ENCODE measurements at places on chromosomes 1 and 21.

DNA sequence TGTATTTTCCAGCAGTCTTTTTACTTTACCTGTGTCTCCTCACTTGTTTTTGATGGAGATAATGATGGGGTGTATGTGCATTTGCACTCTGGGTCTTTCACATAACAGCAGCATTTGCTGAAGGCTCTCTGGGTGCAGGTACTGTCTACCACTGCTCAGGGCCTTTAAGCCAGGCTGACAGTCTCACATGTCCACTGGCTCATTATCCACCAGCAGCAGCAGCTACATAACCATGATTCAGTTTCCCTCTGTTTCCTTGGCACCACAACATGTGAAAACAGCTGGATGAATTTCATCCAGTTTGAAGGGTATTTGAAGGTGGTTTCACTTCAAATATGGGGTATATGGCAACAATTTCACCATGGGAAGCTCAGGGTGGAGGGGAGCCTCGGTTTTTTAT lies 41.2 kb upstream of the ROR1 start:
- no peak for DNase-seq

GRCh38 chr1:32538887-32539583 lies at the start of gene ZBTB8A:
Gene ZBTB8A, plus strand, starts transcription at chr1:32539427. Its CDS starts 53,505 bp downstream, at chr1:32592932.
- DNase-seq, result peak; percentile 84

DNA sequence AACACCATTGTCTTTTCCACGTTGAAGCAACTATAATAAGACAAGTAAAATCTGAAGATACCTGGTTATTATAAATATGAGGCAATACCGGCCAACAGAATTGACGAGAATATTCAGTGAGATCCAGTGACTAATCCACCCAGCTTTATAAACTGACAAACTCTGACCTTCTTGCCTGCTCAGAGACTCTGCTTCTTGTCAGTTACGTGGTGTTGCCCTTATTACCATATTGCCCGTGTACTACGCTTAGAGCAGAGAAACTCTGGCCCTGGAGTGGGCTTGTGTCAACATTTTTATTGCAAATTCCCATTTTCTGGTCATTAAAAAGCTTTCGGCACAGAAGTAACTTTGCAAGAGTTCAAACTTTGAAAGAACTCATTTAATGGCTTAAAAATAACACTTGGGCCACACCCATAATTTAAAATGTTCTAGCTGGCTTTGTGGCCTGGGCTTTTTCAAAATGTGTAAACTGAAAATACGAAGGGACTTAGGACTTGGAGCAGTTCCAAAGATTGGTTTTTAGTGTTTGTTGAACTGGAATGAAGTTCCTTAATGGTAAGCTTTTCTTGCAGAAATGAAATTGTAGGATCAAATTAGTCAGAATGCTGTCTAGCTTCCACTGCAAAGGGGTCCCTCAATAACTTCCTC lies 266.2 kb downstream of the LMO4 start:
- no peak for DNase-seq

GRCh38 chr1:182163821-182164223 lies 102.3 kb upstream of the ZNF648 start:
- peak; percentile 13 for DNase-seq

DNA sequence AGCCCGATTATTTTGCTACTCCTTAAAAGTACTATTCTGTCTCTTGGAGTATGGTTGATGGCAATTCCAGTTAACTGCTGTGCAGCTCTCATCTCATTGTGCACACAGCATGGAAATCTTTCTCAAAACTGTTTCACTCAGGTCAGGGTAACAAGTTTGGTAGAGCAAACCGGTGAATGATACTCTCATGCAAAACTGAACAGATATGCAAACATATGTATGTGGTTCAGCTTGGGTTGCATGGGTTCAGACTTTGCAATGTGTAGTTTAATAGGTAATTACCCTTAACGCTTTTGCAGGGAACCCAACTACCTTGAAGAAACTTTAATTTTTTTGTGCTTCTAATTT lies 2.2 kb downstream of the GADD45A start:
- no peak for DNase-seq

DNA sequence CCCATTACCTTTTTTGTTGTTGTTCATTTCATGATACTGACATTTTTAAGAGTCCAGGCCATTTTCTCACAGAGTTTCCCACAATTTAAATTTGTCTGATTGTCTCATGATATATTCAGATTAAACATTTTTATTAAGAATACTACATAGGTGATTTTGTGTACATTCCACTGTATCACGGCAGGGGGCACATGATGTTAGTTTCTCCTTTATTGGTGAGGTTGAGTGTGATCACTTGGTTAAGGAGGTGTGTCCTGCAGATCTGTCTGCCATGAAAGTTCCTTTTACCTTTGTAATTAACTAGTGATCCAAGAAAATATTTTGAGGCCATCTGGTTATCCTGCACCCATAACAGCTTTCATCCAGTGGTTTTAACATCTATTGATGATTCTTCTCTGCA lies 11.8 kb downstream of the RTCA start:
- no peak for DNase-seq

- no peak for DNase-seq
These were observed 14.2 kb downstream of the MT1HL1 start for GRCh38 chr1:236990052-236990445.

- DNase-seq, result no peak
These were observed 32.7 kb downstream of the FHAD1 start for GRCh38 chr1:15279576-15280230.

GRCh38 chr1:43306688-43307457 lies 6.1 kb downstream of the TIE1 start:
- DNase-seq, result no peak

DNA sequence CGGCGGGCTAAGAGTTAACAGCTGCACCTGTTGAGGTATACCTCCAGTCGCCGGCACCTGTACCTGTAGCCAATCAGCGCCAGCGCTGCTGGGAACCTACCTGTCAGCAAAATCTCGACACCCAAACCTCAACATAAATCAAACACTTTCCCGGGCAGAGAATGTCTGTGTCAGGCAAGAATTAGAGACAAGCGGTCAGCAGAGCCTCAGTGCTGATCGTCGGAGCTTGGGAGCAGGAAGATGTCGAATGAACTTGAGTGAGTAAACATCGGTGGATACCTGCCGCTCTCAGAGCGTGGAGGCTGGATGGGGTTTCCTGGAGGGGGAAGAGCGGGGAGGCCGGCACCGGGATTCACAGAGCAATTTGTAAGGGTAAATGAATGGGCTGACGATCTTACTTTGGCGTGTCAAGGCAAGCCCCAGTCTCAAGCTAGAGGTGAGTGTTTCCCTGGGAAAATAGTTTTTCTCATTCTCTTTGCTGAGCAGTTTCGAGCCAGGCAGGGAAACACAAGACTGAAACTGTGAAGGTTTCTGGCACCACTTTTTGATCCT lies at the start of gene GRHL3:
TSS of gene GRHL3 (plus strand) at position 46 of the 552 bp plus-strand sequence. CDS start at position 241, 195 bp downstream.
- no peak for DNase-seq

- DNase-seq, result no peak
These were observed 80.8 kb downstream of the S1PR1 start for GRCh38 chr1:101317590-101317989.

- no peak for DNase-seq
These were observed 15.0 kb downstream of the TNFRSF25 start for GRCh38 chr1:6450943-6451373.

GRCh38 chr1:107153014-107153413 lies 12.2 kb downstream of the NTNG1 start:
- DNase-seq, result no peak

GRCh38 chr1:10631811-10632593 lies 157.3 kb downstream of the PEX14 start:
- DNase-seq, result no peak

DNA sequence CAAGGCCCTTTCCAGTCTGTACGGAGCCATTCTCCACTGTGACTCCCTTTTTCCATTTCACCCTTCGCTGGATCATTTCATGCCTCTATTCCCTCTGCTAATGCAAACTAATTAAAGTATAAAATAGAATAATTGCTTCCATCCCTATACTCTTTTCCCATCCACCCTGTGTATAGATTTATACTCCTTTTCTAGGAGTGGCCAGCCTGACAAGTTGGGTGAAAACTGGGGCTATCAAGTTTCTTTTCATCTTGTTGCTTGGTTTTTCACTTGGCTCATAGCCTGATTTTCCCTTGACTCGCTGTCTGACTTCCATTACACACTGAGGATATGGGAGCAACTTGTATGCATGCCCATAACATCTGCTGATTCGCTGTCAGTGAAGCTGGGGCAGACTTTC lies 107.0 kb downstream of the PLXNA2 start:
- DNase-seq, result no peak

All from NCI-H2227 treated with DMSO at 0.1 percent for 48 hours (cell line).